ENCODE measurements at places on chromosomes 6 and 20.

DNA sequence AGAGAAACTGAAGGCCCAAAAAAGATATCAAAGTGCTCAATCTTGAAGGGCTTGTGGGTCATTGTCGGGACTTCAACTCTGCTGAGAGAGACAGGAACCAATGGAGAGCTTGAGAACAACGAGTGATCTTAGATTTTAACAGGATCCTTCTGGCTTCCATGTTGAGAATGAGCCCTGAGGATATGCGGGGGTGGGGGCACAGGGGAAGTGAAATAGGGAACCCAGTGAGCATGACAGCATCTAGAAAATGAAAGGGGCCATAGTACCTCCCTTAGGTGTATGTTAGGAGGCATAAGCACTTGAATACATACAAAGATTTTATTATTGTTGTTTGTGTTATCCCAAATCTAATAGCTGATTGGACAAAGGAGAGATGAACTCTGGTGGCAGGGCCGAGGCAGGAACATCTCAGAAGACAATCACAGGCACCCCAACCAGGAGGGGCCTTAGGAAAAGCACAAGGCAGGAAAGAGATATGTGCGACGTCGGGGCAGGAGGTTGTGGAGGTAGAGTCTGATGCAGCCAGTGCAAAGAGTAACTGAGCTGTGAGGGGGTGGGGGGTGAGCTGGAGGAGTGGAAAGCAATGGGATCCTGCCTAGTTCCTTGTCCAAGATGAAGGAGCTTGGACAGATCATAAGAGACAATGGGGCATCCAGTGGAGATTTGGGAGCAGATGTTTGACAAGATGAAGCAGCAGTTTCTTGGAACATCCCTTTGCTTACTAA is 10.4 kb downstream of the TGM6 start:
- DNase-seq, result peak; percentile 42

DNA sequence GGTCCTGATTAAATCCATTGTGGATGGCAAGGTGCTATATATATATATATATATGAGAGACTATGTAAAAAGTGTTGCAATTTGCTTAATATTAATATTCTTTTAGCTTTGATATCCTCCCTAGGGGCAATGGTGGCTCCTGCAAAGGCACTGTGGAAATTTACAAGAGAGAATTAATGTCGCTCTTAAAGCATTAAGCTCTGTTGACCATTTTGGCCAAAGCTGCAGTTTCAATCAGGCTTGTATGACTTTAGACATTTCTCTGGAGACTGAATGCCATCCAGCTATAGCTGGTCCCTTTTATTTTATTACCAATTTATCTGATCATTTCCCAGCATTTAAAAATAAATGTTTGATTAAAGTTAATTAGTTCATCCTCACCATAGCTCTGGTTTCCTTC is 155.3 kb downstream of the JARID2 start:
- DNase-seq, result no peak

DNA sequence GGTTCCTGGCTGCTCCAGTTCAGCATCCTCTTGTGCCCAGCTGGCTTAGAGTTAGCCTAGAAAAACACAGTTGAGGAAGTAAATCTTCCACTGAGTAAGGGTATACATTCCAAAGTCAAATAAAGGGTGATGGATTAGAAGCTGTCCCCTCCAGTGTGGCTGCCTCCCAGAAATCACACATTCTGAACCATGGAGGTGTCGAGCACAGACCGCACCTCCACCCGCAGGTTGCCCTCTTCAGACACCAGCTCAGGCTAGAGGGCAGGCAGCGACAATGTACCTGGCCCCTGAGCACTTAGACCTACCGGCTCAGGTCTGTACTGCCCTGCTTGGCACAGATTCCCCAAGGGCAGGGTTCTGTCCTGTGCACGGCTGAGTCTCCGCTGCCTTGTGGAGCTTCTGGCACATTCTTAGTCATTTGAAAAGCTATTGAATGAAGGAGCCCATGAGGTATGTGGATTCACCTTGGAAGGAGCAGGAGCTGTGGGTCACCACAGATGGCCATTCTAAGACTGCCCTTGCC is 118.1 kb downstream of the FAM120B start:
- DNase-seq, result no peak

DNA sequence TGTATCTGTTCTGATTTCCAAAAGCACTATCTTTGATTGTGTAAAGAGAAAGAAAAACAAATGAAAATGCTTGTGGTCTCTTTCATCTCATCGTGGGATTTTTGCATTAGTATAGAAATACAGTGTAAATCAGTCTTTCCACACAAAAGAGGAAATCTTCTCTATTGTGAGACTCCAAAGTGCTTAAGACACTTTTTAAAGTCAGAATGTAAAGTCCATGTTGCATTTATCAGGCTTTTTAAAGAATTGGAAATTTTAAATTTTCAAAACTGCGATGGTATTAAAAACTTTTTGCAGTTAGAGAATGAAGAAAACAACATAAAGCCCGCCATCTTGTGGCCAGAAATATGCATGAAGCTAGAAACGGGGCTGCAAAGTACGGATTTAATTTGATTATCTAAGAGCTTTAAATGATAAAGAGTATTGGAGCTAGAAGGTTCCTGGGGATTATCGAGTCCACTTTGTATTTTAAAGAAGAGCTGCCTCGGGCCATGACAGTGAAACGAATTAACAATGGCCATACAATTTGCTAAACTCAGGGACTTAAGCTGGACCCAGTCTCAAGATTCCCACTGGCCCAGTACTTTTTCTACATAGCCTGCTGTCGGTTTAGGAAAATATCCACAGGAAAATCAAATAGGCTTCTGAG is 339.6 kb downstream of the ARHGAP18 start:
- peak; percentile 22 for DNase-seq

DNA sequence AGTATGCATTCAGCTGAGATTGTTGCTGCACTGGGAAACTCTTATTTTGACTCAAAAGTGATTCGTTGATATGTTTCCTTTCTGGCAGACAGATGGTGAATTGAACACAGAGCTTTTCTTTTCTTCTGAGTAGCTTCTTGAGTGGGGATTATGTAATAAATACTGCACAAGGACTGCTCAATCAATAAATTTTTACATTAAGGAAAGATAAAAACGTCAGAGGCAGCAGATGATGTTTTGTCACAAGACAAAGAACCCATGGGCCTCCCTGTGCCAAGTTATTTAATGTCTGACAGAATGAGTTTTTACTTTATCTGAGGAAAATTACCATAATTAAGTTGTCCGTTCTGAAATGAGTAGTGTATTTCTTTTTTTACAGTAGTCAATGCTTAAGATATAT is 460.3 kb downstream of the UTRN start:
- DNase-seq, result no peak

DNA sequence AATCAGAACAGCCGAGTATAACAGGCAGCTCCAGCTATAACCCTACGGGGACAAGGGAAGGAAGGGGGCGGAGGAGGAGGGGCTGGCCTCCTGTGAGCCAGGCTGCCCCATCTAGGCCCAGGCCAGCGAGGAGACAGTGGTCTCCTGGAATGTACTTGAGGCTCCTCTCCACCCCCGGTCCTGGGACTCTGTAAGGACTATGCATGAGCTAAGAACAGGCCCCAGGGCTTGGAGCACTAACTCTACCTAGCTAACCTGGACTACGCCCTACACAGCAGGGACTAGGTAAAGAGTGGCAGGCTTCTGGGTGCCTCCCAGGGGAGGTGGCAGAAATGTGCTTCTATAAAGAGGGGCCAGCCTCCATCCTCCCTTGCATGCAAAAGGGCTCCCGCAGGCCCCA is 8.9 kb downstream of the KCNK15 start:
- DNase-seq, result no peak

- DNase-seq, result no peak
Observed at GRCh38 chr6:30263734-30264133, 50.5 kb upstream of the TRIM26 start.

GRCh38 chr6:111356551-111356950 is 126.5 kb downstream of the REV3L start:
- DNase-seq, result no peak

- no peak for DNase-seq
Observed at GRCh38 chr6:166541876-166542579, 44.5 kb downstream of the RAMACL start.

- no peak for DNase-seq
Observed at GRCh38 chr6:48426636-48427035, 315.6 kb upstream of the PTCHD4 start.

GRCh38 chr6:25829375-25829774 is 2.5 kb downstream of the SLC17A1 start:
- no peak for DNase-seq

- DNase-seq, result no peak
Observed at GRCh38 chr6:63750400-63750799, 114.8 kb downstream of the PHF3 start.

DNA sequence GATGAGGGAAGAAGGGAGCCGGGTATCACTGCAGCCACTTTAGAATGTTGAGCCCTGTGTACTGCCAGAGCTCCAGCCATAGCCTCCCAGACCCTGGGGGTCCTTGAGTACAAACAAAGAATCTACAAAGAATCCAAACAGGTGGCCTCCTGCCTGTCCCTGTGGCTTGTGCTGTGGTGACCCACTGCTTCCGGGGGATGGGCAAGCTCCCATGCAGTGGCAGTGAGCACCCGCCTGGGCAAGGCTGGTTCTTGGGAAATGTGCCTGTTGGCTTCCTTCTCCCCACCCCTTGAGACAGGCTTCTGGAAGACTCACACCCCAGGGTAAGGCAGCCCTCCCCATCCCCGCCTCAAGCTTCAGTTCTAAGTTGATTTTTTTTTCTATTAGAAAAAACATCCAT is 13.9 kb downstream of the SIRPA start:
- DNase-seq, result no peak

DNA sequence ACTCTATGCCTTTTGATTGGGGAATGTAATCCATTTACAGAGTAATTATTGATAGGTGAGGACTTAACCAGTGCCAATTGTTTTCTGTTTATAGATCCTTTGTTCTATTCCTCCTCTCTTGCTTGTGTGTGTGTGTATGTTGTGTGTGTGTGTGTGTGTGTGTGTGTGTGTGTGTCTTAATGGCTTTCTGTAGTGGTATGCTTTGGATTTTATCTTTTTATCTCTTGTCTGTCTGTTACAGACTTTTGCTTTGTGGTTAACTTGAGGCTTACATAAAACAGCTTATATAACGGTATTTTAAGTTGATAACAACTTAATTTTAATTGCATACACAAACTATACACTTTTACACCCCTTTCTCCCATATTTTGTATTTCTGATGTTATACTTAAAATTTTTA is 54.7 kb downstream of the CDC5L start:
- DNase-seq, result no peak

DNA sequence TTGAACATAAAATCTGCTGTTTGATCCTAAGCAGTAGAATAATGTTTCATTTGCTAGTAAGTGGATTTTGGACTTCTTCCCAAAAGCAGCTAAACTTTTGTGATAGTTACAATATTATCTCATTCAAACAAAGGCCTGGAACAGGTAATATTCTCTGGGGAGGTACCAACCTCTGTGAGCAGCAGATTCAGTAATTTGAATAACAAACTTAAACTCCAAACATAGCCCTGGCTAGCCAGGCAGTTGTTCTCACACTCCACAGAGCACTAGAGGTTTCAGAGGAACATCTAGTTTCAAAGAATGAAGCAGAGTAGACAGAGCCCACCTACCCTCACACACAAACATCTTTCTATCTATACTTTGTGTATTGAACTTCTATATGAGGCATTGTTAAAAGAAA is 40.9 kb downstream of the LGSN start:
- no peak for DNase-seq

GRCh38 chr6:90477366-90477765 is 109.5 kb downstream of the MAP3K7 start:
- DNase-seq, result no peak

GRCh38 chr6:104986625-104987024 is 29.7 kb downstream of the LIN28B start:
- no peak for DNase-seq

GRCh38 chr6:20538131-20538662 is 3.9 kb downstream of the CDKAL1 start:
- no peak for DNase-seq

- DNase-seq, result no peak
Observed at GRCh38 chr20:46797206-46797605, 87.8 kb downstream of the SLC2A10 start.

DNA sequence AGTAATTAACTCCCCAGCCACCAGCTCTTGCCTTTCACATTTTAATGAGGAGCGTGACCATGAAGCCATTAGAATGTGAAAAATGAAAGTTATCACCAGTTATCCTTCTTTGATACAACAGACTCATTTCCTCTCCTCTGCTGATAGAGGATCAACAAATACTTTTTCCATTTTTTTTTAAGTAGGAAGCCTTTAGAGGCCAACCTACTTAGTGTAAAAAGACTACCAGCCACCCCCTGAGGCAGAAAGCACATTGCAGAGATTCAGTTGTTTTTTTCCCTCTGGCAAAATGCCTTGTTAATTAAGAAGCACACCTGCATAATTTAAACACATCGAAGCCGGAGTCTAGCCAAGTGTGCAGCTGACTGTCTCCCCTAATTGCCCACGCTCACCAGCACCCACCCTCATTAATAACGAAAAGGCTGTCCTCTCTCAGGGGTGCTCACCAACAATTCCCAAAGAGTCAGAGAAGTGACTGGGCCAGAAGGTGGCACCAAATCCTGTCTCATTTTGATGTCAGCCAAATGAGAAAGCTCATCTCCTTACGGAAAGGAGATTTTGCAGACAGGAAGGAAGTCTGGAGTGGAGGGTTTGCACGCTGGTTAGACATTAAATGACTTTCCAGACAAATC is 60.9 kb upstream of the MC3R start:
- no peak for DNase-seq

DNA sequence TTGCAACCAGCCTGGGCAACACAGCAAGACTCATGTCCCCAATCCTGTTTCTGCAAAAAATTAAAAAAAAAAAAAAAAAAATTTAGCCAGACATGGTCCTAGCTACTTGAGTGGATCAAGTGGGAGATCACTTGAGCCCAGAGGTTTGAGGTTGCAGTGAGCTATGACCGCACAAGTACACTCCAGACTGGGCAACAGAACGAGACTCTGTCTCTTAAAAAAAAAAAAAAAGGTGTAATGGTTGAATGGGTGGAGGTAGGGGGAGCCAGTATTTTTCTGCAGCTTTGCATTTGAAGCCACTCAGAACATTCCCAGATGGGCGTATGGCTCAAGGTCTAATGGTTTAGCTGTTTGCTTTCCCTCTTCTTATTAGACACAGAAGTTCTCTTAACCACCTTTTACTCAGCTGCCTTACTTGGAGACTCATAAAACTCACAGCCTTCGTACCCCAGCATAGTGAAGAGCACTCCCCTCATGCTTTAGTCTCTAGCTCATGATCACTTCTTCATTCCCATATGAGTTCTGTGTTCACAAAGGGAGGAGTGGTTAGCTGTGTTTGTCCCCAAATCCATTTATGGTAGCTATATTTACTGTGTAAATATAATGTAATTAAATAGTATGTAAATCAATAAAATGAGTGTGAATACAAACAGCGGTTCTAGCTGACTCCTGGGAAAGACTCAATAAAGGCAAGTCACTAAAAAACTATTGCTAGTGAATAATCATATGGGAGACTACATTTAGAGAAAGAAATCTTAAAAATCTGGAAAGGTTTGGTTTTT is 9.0 kb downstream of the FKBP1A start:
- DNase-seq, result no peak

GRCh38 chr6:32294566-32294965 is 70.7 kb upstream of the NOTCH4 start:
- no peak for DNase-seq

DNA sequence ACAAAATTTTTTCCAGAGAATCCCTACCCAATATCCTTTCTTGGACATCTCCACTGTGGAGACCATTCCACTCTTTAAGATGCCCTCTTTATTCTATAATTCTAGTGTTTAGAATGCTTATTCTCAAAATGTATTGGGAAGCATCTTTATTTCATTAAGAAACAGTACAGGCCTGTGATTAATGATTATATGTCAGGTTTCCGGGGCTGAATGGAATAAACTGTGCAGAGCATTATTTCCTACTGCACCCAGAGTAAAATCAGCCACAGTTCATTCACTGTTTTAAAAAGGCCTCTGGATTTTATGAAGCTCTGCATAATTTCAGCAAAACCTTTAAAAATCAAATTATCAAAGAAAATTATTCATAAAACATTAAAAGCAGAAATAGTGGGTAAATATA is 42.6 kb downstream of the DSE start:
- DNase-seq, result no peak

Measured in memory B cell (primary cell).